Natural killer cell treated with Interleukin-12 subunit alpha and Interleukin-12 subunit beta and Interleukin-15 and Interleukin-18, amount 100 ng/mL, for 72 hours (primary cell): ENCODE measurements at places on chromosomes 2 and 18.

- DNase-seq, result no peak
Measured at GRCh38 chr18:21181766-21182165, 60.3 kb upstream of the GREB1L start.

DNA sequence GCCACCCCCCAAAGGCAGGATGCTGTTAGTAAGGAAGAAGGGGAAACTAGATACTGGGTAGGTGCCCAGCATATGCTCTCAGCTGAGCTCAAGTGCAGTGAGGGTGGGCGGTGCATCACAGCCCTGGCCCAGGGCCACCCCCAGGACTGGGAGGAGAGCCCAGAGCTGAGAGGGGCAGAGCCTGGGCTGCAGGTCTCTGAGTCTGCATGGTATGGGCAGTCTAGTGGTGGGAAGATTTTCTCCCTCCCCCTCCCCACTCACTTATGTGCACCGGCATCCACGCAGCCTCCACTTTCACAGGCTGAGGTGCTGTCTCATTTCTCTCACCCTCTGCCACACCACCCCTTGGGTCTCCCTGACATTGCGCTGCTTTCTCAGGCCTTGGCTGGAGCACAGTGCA lies 48.5 kb upstream of the CAB39 start:
- DNase-seq, result no peak

DNA sequence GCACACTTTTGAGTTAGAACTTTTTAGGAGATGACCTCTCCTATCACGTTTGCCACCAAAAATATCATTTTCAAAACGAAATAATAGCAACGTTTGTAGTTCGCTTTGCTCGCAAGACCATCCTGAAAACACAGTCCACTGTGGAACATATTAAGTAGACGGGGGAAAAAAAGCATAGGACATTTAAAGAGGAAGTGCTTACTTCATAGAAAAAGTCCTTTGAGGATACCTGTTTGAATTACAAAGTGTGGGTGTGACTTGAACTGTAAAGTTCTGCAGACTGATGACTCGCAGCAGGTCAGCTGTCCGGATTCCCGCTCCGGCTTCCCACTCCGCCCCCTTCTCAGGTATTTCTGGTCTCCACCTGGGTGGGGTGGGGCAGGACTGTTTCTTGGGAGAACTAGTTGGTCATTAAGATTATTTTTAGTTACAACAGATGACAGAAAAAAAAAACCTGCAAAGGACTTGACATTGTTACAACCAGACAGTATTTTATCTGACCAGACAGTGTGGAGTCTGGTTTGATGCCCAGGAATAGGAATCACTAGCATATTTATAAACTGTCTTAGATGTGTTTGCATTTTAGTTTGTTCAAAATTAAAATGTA lies 13.3 kb downstream of the CNOT11 start:
- no peak for DNase-seq

- DNase-seq, result no peak
Measured at GRCh38 chr2:182144041-182144775, 158.6 kb downstream of the PPP1R1C start.

GRCh38 chr2:34147780-34148179 lies 548.7 kb upstream of the FAM98A start:
- DNase-seq, result no peak

- no peak for DNase-seq
Measured at GRCh38 chr2:120683081-120683480, 52.6 kb upstream of the GLI2 start.

GRCh38 chr2:207836521-207837133 lies 66.9 kb upstream of the FZD5 start:
- no peak for DNase-seq

DNA sequence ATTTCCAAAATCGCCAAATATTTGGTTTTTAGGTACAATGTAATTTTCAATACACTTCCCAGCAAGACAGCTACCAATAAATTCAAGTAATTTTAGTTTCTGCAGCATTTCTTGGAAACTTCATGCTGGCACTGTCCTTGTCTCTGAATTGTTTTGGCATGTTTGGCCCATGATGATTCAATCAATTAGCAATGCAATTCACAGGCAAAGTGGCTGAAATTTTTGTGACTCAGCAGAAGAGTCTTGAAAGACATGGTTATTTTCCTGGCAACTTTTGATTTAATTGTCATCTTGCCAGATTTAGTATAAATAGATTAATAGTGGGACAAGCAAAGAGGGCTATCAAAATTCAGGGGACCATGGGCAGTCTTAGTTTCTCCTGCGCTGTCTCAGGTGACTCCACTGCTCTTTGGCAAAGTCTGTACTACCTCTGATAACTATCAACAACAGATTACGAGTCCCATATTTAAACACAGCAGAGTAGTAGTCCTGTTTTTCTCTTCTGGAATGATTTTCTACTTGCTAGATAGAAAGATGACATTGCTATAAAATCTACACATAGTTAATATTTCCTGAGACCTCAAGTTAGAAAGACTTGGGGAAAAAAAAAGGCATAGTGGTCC lies 88.9 kb upstream of the CYP26B1 start:
- no peak for DNase-seq

DNA sequence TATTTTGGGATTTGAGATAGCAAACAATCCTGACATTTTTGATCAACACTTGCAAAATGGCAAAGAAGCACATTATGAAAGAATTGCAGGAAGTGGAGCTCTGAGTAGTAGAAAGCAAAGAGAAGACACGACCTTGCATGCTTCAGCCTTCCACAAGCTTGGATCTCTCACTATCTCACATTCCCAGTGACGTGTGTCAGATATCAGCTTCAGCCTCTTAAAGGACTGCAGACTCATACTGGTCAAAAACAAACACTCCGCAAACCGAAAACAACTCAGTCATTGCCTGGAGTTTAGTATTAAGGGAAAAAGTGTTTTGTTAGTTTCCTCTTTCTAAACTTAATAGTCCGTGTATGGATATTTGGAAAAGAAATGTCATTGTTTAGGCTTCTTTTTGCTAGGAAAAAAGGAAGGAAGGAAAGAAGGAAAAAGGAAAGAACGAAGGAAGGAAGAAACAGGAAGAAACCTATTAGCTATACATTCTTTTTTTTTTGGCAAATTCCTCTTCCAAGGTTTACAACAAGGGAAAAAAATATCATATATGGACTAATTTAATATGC lies 32.6 kb upstream of the SLC40A1 start:
- DNase-seq, result no peak

DNA sequence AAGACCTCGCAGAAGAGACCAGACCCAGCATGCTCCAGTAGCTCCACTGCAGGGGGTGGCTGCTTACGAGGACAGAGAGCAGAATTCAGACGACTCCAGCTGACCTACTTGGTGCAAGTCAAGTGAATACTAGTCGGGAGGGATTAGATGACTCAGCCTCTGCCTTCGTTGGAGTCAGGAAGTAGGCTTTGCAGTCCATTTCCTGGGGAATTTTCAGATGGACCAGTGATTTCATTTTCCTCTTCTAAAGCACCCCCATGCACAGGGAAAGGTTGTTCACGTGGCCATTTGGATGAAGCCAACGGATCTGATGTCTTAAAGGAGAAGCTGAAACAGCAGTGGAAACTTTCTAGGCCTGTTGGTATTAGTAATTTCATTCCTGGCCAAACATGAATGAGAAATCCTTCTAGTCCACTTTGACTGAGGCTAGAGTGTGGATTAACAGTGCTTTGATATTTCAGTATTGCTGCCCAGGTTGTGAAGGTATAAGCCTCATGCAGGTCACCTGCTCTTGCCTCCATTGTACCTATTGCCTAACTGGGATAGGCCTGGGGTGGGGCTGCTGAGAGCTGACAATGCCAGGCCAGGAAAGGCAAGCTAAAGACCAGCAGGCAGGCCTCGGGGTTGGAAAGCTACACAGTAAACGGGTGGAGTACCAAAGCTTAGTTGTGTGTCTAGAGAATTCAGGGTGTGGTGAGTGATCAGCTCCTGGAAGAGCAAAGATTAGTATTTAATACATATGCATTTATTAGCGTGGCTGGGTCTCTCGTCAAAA lies 117.6 kb upstream of the FOSL2 start:
- no peak for DNase-seq

GRCh38 chr2:86230961-86231360 lies 31.7 kb downstream of the MRPL35 start:
- DNase-seq, result no peak

GRCh38 chr18:8217051-8217564 lies 392.1 kb upstream of the RAB12 start:
- no peak for DNase-seq

- DNase-seq, result no peak
Measured at GRCh38 chr2:196066291-196067087, 2.1 kb downstream of the DNAH7 start.

DNA sequence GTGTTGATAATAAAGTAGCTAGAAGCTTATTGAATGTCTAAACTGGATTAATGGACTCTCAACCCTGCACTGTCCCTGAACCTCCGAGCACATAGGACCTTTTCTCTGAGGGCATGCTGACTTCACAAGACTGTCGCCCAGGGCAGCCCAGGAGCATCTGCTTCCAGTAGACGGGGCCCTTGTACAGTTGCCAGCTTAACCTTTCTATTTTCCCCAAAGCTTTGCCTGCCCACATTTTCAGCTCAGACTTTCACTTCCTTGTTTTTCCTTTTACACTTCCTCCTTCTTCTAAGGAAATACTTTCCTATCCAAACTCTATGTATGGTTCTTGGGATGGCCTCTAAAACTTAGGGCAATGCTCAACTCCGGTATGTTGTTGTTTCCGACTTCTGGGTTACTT lies 1.3 kb downstream of the VWA3B start:
- DNase-seq, result no peak

GRCh38 chr2:112725545-112726457 lies 5.0 kb downstream of the NT5DC4 start:
- no peak for DNase-seq

DNA sequence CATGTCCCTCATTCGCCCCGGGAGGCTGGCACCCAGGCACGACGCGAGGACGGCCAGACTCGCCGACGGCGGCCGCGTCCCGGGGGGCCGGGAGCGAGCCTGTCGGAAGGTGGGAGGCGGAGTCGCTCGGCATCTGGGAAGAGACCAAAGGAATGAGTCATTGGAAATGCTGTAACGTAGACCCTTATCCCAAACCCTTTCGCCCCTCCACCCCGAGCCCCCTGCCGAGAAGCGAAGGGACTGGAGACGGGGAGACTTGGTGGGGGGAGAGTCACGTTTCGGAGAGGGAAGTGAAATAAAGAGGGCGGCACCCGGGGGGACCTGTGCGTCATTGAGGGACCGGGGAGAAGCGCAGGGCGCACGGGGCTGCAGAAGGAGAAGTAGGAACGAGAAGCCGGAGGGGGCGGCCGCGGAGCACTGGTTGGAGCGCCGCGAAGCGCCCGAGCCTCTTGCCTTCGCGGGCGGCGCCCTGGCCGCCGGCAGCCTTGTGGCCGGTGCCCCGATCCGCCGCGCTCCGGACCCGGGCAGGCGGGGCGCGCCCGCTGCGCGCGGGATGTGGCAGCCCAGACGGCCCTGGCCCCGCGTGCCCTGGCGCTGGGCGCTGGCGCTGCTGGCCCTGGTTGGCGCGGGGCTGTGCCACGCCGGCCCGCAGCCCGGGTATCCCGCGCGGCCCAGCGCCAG lies at the start of gene EMILIN2:
EMILIN2 (plus strand) TSS at position 371 of the 681 bp plus-strand sequence; CDS start at position 554, 183 bp downstream.
- no peak for DNase-seq

GRCh38 chr2:16739778-16740581 lies 74.3 kb upstream of the CYRIA start:
- DNase-seq, result no peak

DNA sequence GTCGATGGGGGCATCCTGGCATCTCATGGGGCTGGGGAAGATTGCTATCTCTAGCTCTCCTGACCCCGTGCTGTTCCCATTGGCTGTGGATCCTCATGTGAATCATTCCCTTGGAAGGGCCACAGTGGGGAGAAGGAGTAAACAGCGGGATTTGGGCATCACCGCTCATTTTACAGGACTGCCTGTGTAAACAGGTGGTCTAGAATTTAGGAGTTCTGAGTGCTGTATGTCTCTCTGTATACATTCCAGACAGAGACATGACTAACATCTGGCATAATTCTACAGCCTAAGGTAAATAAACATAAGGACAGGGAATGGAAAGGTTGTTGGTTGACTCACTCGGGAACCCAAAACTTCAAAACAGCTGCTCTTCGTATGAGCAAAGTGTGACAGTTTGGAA lies 92.7 kb downstream of the COPS8 start:
- no peak for DNase-seq

DNA sequence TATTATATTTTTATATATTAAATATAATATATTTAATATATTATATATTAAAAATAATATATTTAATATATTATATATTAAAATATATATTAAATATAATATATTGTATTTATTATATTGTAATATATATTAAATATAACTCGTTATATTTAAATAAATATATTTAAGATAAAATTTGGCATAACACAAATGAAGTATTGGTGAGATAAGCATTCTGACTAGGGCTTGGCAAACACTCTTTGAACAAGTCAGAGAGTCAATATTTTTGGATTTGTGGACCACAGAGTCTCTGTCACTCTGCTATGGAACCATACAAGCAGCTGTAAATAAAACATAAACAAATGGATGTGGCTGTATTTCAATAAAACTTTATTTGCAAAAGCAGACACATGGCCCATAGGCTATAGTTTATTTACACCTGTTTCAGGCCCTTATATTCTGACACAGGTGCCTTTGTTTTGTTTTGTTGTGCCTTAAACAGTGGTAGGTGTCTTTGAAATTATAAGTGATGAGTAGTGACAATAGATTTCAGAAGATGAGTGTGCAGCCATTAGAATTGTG lies 190.1 kb downstream of the EPHA4 start:
- DNase-seq, result no peak

- DNase-seq, result no peak
Measured at GRCh38 chr18:75169411-75169810, 39.5 kb downstream of the PTGR3 start.

DNA sequence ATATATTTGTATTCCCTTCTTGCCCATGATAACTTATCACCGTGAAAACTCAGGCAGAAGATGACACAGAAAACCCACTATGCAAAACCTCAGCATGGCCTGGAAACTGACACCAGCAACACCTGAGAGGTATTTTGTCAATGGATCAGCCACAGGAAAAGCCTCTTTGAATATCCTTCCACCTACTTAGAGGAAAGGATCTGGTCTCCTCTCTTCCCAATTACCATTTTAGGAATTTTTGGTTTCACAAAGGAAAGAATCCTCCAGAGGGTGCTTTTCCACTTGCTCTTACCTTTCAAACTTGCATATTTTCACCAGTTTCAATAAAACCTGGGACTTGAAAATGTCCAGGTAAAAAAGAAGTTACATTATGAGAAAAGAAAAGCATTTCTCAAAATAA lies 20.0 kb upstream of the MEIS1 start:
- DNase-seq, result no peak
